ENCODE measurements at places on chromosomes 2 and 18.

- no peak for DNase-seq
Measured at GRCh38 chr2:174326161-174327020, 8.4 kb upstream of the SP9 start.

- DNase-seq = no peak
Measured at GRCh38 chr2:151161821-151162551, 99.7 kb downstream of the RBM43 start.

- DNase-seq = no peak
Measured at GRCh38 chr18:61583548-61583947, 250.3 kb downstream of the CDH20 start.

DNA sequence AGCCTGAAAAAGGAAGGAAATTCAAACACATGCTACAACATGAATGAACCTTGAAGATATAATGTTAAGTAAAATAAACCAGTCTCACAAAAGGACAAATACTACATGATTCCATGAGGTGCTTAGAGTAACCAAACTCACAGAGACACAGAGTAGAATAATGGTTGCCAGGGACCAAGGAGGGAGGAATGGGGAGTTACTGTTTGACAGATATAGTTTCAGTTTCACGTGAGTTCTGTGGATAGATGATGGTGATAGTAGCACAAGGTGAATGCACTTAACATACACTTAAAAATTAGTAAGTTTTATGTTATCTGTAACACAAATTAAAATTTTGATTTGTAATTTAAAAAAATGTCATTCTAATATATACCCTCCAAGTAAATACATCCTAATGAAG is 106.9 kb upstream of the ACVR1C start:
- DNase-seq = no peak

GRCh38 chr2:145687442-145688134 is 1167.7 kb upstream of the ZEB2 start:
- no peak for DNase-seq

DNA sequence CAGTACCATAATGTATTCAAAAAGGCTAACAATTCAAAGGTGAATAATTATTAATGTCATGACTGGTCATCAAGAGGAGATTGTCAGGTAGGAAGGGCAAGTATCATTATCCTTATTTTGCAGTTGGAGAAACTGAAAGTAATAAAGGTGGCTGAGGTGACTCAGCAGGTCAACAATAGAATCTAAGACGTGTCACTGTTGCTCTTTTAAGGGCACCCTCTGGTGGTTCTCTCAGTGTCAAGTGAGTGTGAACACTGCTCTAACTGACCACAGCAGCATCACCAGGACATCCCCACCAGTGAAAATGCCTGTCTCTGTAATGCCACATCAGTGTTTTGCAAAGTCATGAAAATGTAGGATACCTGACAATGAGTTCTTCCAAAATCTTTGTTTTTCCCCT is 69.7 kb downstream of the DCC start:
- no peak for DNase-seq

DNA sequence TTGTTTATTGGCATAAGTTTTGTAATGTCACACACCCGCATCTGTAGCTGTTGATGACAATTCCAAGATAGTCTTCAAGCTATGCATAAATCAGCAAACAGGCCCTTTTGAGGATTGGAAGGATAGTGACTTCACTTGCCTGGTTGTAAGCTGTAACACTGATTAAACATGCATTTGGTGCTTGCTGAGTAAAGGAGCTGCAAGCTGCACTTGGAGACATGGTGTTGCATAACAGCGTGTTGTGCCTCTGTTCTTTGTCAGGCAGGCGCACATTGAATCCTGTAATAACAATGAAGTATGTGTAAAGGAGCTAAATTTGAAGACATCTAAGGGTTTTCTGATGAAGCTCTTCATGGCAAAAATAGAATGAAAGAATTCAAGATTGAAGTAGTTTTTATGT is 68.7 kb upstream of the TTC27 start:
- DNase-seq = peak; percentile 22

DNA sequence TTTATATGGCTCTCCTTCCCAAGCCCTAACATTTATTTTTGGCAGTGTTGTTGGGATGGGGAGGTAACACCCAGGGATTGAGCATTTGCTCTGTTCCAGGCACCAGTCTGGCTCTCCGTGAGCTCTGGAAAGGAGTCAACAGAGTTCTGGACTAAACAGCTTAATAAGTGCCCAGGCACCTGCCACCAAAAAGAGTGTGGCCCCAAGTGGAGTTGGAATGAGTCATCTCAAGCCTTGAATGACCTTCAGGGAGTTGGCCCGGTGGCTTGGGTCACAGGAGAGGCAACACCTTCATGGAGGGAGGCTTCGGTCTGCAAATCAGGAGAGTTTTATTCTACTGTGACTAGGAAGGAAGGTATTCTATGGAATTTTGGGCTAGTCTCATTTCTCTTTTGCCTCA is 203.2 kb downstream of the DLGAP1 start:
- DNase-seq = no peak

DNA sequence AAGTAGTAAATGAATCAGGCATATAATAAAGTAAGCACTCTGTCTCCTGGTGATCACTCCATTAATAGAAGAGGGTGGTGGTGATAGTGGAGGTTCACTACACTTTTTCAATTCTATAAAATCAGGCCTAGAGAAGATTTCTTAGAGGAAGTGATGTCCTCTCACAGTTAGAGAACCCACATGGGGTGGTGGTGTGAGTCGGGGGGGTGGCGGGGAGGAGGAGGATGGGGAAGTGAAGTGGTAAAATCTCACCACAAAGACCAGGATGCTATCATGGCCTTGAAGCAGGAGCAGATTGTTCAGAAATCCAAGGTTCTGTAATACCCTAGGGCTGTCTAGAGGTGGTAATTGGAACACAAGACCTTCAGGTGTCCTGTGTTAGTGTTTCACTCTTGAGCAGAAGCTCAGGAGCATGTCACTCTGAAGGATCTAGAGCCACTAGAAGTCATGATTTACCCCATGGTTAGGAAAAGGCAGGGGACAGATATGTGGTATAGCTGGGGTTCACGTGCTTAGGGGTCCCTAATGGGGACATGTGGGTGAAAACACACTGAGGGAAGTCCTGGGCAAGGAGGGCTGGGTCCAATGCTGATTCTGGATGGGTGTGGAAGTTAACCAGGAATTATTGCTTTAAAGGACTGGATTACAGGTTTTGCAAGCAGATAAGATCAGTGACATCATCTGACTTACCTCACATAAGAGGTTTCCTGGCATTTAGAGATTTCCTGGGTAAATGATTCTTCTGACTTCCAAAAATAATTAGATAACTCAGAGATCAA is 31.0 kb downstream of the RNF125 start:
- DNase-seq = no peak

DNA sequence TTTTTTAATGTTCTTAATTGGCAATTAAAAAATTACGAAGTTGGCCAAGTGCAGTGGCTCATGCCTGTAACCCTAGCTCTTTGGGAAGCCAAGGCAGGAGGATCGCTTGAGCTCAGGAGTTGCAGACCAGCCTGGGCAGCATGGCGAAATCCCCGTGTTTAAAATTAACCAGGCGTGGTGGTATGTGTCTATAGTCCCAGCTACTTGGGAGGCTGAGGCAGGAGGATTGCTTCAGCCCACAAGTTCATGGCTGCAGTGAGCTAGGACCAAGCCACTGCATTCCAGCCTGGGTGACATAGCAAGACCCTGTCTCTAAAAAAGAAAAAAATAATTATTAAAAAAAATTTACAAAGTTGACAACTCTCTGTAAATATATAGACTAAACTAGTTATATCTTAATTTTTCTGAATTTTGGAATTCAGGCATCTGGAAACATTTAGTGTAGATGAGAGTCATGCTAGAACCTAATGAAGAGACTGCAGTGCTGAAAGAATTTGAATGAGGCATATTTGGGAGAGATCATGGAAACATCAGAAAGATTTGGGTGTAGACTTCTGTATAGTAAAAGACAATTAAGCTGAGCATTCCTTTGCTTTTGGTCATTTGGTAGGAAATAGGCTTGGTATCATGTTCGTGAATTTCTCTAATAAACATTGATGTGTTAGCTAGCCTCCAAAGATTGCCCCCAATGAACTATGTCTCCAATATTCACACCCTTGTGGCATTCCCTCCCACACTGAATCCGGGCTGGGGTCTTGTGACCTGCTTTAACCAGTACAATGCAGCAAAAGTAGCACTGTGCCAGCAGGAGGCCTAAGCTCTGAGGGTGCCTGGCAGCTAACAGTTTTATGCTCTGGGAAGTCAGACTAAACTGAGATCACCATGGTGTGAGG is 4.2 kb upstream of the ROCK1 start:
- no peak for DNase-seq

DNA sequence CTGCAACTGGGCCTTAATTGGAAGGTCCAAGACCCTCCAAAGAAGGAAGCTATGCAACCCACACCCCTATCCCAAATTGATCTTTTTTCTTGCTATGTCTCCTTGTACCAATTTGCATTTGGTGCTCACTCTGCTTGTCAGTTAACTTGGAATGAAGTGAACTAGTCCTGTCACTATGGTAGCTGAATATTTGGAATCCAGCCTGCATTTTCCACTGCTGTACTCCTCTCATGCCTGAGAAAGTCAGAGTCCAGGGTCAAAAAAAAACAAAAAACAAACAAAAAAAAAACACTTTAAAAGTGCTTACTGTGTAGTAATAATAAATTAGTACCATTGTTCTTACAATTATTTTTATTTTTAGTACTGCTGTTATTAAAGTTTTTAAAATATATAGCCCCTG is 462.8 kb upstream of the SLC8A1 start:
- DNase-seq = no peak

- no peak for DNase-seq
Measured at GRCh38 chr2:166773308-166773949, 114.9 kb upstream of the XIRP2 start.

DNA sequence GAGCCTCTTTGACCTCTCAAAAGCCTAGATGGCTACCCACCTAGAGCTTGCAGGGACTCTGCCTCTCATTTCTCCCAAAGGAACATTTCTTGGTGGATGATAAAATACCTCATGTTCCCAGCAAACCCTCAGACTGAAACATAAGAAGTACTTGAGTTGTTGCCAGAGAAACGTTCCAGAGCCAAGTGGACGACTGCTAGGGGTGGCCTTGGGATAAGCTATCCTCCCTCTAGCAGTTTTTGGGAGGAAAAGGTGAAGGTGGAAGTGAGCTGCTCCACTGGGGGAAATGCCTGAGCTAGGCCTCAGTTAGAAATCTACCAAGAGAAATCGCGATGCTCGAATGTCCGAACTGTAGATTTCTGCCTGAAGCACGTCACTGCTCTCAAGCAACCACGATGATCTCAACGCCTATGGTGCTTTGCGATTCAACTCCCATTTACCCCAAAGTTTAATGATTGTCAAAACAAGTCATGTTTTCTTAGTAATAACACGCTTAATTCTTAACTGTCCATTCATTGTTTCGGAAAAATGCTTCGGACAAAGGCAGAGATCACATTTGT is 91.5 kb downstream of the CCBE1 start:
- DNase-seq = no peak

GRCh38 chr2:28338046-28338817 is 54.4 kb upstream of the FOSL2 start:
- DNase-seq = peak; percentile 65

DNA sequence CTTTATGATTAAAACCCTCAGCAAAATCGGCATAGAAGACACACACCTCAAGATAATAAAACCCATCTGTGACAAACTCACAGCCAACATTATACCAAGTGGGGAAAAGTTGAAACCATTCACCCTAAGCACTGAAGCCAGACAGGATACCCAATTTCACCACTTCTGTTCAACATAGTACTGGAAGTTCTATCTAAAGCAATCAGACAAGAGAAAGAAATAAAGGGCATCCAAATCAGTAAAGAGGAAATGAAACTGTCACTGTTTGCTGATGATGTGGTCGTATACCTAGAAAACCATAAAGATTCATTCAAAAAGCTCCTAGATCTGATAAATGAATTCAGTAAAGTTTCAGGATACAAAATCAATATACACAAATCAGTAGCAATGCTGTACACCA is 16.4 kb upstream of the RPRD1A start:
- DNase-seq = no peak

DNA sequence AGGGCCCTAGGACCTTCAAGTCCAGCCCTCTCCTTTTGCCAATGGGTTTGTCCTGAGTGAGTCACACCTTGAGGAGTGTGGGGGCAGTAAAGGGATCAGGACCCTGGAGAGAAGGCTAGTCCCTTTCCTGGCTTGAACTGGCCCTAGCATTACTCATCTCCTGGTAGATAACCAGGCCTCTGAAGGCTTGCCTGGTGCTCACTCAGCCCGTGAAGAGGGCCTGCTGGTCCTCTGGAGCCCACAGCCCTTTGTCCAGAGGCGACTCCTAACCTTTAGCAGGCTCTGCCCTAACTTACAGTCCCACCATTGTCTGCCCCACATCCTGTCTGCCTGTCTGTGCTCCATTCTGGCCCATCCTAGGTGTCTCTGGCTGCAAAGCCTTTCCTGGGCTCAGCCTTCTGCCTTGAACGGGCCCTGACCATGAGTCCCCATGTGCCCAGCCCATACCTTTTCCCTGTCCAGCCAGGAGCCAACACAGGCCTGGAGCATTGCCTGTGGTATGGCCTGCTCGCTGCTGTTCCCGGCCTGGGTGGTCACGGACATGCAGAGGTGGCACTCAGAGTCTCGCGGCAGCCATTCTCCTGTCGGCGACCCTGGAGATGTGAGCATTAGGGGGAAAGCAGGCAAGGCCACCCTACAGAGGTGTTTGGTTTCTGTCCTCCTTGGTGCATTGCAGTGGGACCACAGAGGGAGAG is 5.0 kb downstream of the SFTPB start:
- no peak for DNase-seq

GRCh38 chr2:238240757-238241711 is 1.2 kb upstream of the HES6 start:
- DNase-seq = no peak

GRCh38 chr2:144454466-144455287 is 65.2 kb downstream of the ZEB2 start:
- no peak for DNase-seq

- no peak for DNase-seq
Measured at GRCh38 chr2:222353993-222354392, 55.2 kb upstream of the PAX3 start.

- no peak for DNase-seq
Measured at GRCh38 chr2:45458909-45459563, 152.0 kb downstream of the SRBD1 start.

DNA sequence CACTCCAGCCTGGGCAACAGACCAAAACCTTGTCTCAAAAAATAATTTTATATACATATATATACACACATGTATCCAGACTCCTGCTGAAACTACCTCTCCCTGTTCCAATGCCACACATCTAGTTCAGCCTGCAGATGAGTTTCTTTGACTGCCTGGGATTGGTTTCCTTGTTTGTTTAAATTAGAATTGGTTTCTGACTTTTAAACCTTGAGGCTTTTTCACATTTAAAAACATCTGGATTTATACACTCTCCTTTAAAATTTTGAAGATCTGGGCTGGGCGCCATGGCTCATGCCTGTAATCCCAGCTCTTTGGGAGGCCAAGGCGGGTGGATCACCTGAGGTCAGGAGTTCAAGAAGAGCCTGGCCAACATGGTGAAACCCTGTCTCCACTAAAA is 21.8 kb upstream of the CXCR1 start:
- no peak for DNase-seq
